ENCODE measurements at places on chromosomes 3 and 15.

GRCh38 chr3:159536876-159537275, 451.8 kb upstream of the IL12A start:
- no peak for DNase-seq

DNA sequence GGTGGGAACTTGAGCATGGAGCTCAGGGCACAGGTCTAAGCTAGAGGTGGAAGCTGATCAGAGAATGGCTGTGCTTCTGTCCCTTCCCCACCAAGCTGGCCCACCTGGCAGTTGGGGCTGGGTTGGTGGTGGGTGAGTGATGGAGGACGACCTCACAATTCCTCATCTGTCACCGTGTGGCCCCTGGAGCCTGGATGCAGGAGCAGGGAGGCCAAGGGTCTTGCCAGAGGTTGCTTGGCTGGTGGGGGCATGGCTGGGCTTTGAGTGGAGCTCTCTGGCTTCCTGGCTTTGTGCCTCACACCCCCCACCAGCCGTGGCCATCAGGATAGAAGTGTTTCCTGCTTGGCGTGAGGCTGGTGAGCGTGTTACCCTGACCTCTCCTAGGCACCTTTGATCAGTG, 36.0 kb downstream of the FBLN2 start:
- DNase-seq, result no peak

- no peak for DNase-seq
Observed at GRCh38 chr3:126865736-126866135, 117.2 kb upstream of the PLXNA1 start.

DNA sequence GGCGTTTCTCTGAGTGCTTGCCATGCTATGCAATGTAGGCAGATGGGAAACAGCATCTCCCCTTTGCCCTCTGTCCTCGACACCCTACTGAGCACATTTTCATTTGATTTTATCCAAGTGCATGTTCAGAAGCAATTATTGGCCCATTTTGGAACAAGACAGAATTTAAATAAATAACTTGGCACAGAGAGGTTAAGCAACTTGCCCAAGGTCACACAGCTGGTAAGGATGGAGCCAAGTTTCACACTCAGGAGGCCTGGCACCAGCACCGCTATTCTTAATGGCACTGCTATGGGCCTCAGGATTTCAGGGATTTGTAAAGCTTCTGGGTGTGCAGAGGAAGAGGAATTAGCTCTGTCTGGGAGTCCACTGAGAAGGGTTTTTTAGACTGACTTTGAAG, 2.5 kb upstream of the GRIP2 start:
- DNase-seq, result no peak

DNA sequence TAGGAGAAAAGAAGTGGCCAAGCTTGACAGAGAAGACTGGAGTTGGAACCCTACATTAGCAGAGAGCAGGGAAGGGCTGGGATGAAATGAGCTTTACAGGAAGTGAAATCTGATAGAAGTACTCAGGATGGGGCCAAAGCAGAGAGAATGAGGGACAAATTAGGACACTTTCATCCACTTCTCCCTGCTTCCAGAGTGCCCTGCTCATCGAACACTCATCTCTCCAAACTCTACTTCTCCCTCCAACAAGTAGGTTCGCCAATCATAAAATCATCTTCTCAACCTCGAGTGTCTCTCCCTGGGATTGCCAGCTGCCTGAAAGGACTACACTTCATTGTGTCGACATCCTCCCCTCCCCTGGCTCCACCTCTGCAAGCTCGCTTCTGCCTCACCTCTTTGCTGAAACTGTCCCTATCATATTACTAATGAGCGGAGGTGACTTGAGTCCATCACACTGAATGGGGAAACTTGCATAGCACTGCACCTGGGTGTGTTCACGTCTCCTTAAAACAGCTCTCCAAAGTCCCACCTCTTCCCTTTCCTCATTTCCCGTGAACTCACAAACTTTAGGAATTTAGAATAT, 365.8 kb downstream of the FOXP1 start:
- no peak for DNase-seq

DNA sequence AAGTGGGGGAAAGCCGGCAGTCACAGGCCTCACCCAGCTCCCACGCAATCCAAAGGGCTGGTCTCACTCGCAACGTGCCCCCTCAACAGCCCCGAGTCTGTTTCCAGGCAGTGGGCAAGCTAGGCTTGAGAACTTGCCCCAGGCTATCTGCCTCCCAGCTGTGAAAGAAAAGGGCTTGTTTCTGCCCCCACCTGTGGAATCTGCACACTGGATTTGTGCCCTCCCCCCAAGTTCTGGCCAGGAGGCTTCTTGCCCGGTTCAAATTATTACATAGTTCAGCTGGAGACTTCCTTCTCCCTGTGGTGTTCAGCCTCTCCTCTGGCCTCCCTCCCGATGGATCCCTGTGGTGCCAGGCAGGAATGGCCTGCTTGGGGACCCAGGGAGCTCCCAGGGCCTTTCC, 283.9 kb upstream of the LYSMD4 start:
- no peak for DNase-seq

- no peak for DNase-seq
Observed at GRCh38 chr15:27254055-27254454, 283.1 kb downstream of the GABRG3 start.

GRCh38 chr15:101455291-101456025, 34.0 kb downstream of the PCSK6 start:
- peak; percentile 84 for DNase-seq

- peak; percentile 67 for DNase-seq
Observed at GRCh38 chr15:58457466-58457965, 25.7 kb downstream of the LIPC start.

DNA sequence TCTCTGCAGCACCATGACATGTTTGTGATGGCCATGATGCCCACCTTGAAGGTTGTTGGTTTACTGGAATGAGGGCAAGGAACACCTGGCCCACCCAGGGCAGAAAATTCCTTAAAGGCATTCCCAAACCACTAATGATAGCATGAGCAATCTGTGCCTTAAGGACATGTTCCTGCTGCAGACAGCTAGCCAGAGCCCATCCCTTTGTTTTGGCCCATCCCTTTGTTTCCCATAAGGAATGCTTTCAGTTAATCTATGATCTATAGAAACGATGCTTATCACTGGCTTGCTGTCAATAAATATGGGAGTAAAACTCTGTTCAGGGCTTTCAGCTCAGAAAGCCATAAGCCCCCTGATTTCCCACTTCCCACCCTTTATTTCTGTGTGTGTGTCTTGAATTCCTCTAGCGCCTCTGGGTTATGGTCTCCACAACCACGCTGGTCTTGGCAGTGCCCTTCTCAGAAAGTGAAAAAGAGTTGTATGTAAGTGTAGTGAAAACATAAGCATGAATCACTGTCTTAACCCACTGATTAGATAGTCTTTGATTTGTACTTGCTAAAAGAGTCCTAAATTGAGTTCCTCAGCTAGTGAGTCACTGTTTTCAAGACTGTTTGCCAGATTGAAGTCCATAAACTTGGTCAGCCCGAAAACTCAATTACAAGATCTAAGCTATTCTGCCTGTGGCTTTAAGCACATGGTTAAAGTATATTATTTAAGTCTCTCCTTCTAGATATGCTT, 19.0 kb upstream of the CCR2 start:
- DNase-seq, result no peak

DNA sequence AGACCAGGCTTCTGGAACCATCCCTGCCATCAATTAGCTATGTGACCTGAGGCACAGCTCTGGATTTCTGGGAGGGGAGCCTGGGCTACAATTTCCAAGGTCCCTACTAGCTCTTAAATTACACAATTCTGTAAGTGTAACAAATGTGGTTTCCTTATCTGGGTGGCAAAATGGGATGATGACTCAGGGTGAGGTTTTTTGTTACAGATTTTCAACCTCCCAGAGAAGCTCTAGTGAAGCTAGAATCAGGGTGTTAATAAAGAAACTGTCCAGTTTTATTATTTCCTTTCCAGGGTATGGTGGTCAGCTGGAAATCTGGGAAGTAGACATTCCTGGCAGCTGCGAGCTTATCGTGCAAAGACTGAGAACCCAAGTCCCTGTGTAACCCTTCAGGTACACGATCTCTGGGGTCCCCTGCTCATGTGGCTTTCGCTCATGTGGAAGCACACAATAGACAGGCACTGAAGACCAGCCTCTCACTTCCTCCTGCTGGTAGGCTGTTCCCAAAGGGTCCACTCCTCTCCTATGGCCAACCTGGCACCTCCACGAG, 7.3 kb downstream of the RAB27A start:
- DNase-seq, result peak; percentile 70

DNA sequence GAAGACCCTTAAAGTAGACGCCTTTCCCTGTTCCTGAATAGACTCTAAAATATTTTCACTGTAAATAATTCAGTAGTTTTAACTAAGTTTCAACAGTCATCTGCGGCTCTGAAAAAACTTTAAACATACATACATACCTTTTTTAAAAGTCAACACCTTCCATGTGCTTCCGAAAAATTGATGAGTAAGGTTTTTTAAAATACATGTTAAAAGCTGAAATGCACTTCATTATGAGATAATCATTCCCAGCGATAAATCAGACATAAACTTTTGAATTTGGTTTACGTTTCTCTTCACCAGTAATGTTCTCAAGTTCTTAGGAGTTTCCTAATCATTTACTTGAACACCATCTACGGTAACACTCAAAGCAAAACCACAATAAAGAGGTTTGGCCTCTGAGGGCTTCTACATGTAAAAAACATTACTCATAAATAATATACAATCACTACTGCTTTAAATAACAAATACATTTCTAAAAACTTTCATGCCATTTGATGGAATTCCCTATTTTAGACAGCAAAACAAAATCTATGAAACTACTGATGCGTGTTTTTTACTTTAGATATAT, 403.5 kb downstream of the SHQ1 start:
- DNase-seq, result no peak

- no peak for DNase-seq
Observed at GRCh38 chr3:81354119-81354518, 407.3 kb downstream of the GBE1 start.

DNA sequence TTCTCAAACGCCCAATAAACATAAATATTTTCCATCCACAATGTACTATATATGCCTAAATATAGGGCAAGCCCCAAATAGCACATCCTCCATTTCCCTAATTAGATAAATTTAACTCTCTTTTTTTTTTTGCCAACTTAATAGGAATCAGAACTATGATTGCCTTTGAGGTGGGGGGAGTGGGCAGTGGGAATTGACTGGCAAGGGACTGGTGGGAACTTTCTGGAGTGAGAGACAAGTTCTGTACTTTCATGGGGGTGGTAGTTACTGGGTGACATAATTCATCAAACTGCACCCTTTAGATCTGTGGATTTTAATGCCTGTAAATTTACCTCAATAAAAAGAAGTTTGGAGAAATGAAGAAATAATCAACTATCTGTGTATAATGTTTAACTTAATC, 88.2 kb upstream of the CTDSPL start:
- no peak for DNase-seq

- peak; percentile 4 for DNase-seq
Observed at GRCh38 chr3:182258538-182259177, 534.6 kb upstream of the ATP11B start.

GRCh38 chr3:40243056-40243455, 66.5 kb upstream of the EIF1B start:
- no peak for DNase-seq

DNA sequence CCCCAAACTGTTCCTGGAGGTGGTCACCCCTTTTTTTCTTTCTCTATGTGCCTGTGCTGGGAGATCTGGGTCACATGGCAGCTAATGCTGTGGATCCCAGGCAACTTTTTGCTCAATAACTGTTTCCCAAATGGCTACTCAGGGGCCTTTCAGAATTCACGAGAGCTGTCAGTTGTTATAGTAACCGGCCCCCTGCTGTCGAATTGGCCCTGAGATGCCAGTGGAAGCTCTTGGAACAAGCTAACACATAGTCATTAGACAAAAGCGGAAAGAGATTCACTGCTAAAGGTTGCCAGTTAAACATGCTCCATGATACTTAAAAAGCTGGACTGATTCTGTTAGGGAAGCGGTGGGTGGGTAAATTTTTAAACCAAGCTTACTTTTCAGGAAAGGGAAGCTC, 144.1 kb downstream of the FEZF2 start:
- DNase-seq, result no peak

GRCh38 chr3:20747741-20748140, 561.7 kb upstream of the SGO1 start:
- DNase-seq, result no peak

DNA sequence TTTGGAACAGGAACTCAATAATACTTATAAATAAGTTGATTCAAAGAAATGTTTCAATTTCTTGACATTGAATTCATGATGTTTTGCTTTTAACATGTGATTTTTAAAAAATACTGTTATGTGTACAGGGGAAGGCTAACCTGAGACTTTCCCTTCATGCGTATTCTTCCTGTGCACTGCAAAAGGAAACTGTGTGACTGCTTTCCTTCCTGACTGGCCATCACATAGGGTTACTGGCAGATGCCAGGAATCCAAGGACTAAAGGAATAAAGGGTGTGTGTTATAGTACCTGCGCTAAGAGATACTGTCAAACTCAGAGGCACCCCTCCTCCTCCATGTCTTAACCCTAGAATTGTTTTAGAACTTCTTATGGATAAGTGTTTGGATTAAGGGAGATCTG, 236.0 kb downstream of the UBE2E2 start:
- DNase-seq, result no peak

DNA sequence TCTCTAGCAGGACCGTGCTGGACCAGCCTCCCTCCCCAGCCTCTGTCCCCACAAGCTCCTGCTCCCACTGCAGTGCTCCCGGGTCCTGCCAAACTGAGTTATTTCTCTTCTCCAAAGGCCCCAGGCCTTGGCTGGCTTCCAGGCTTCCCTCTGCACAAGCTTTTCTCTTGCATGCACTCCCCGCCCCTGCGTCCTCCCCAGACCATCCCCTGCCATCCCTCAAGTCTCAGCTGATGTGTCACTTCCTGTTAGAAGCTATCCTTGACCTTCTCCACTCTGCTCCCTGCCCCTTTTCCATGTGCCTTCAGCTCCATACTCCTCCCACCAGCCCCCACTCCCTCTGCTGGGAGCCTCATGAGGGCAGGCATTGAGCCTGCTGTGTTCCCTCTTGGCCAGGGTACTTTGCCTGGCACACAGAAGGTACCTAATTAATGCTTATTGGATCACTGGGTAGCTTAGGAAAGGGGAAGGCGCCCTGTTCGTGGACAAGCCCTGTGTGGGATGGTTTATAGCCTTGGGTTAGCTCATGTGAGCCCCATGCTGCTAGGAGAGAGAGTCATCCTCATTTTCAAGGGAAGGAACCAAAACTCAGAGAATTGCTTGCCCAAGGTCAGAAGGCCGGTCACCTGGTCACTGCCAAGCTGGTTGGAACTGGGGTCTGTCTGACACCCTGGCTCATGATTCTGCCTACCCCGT, 56.4 kb downstream of the FEM1B start:
- DNase-seq, result peak; percentile 72

GRCh38 chr3:198061119-198062067, 101.4 kb downstream of the LMLN start:
- no peak for DNase-seq

All from inflammatory macrophage treated with lipopolysaccharide for 1 hour (primary cell).